Small intestine (tissue), 16 donors: ENCODE measurements at places on chromosomes 3 and 15.

DNA sequence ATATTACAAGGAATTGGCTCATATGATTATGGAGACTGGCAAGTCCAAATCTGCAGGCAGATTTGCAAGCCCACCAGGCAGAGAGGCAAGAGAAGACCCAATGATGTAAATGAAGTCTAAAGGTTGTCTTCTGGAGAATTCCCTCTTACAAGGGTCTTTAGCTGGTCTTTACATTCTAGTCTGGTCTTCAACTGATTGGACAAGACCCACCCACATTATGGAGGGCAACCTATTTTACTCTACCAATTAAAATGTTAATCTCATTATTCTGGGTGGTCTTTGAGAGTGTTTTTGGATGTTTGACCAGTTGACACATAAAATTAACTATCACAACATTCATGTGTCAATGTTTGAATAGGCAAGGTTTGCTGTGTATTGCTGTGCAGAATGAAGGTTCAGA lies 28.0 kb upstream of the ATP11B start:
- DNase-seq: no peak

DNA sequence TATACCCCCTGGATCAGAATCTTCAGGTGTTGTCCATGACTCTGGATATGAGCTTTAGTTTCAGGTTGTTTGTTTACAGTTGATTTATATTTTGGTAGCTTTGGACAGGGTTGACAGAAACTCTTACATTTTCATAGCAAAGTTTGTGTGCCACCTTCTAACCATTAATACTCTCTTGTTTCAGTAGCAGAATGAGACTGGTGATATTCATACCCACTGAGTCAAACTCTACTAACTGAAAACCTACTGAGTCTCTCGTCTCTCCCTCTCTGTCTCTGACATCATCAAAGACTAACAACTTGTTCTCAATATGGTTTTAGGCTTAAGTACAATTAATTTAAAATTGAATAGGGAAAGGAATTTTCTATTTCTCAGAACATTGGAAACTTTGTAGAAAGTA lies 282.3 kb downstream of the CNTN6 start:
- no peak for DNase-seq

DNA sequence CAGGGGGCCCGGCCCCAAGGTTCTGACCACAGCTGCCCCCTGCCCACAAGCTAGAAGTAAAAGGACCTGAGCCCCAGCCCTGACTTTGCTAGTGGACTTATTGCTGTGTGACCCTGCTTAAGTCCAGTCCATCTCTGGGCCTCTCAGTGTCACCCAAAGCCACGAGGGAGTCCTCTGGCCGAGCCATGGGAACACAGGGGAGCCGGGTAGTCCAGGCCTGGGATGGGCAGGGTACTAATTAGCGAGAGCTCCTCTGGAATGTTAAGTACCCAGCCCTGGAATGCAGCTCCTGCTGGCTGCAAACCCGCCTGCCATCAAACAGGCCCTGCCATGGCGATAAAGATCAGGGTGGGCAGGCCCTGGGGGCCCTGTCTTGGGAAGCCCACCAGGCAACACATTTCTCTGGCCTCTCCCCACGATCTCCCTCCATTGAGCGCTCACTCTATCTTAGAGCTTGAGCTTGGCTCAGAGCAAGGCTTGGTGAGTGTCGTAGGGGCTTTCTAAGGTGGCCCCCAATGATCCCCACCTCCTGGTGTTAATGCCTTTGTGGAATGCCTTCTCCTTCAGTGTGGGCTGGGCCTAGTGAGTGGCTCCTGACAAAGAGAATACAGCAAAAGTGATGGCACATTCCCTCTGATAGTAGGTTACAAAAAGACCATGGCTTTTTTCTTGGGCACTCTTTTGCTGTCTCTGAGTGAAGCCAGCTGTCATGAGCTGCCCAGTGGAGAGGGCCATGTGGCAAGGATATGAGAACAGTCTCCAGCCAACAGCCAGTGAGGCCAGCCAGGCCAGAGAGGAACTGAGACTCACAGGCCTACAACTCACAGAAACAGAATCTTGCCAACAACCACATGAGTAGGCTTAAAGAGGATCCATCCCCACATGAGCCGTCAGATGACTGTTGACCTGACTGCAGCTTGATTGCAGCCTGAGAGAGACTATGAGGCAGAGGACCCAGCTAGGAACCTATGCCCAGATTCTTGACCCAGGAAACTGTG lies 133.1 kb downstream of the SMAD6 start:
- no peak for DNase-seq

DNA sequence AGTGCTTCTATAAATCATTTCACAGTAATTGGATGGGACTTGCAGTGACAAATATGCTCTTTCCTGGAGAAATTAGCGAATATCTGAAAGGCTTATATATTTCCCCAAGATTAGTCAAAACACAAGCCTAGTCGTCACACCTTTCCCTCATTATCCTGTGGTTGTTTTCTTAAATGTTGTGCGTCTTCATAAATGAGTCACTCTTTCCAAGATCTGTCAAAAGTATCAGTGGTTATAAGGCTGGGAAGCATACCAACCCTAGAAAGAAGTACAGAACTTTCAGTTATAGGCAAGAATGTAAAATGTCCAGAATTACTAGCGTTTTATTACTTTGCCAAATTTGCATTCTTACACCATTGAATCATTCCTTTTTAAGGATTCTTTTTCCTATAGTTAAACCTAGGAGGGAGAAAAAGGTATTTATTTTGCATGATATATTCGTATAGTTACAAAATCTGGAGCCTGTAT lies 33.6 kb downstream of the TMEM212 start:
- DNase-seq: no peak

- no peak for DNase-seq
Observed at GRCh38 chr3:186127463-186127862, 18.6 kb upstream of the ETV5 start.

DNA sequence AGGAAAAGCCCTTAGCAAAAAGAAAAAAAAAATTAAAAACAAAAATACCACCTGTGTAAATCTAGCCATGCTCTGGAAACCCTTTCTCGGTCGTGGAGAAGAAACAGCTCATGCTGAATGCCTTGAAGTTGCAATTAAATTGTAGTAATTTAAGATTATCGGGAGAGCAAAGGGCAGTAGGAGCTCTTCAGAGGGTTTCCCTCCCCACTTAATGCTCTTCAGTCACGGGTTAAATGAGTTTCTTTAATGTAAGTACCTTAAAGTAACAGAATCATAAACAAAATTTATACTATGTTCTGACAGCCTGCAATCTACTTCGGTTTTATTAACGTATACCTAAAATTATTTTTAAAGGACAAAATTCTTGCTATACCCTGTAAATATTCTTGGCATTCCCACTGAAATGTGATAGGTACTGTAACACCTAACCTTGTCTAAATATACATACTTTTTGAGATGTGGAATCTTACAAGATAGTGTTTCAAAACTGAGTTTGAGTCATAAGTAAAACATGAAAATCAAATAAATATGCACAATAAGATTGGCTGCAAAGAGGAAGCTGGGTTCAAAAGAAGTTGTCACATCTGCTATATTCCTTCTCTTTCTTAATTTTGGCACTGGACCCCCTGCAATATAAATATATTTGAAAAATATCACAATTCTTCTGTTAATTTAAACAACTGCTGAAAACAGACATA lies 5.3 kb downstream of the FOXP1 start:
- DNase-seq: peak; percentile 69

- DNase-seq: no peak
Observed at GRCh38 chr3:107458871-107459270, 63.9 kb upstream of the BBX start.

DNA sequence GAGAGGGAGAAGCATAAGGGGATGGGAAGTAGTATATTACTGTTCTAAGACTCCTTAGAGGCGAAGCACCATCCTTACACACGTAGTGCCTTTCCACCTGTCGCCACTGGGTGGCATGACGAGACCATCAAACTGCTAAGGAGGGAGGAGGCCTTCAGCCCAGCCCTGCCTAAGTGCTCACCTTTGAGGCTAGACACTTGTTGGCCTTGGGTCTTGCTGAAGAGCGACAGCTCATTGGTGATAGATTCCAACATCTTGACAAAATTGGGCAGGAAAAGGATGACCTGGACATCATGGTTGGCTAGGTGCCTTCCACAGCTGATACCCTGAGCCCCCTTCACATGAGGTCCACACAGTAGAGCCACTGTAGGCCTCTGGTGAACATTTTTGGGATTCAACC lies 19.6 kb downstream of the CLK3 start:
- peak; percentile 77 for DNase-seq

DNA sequence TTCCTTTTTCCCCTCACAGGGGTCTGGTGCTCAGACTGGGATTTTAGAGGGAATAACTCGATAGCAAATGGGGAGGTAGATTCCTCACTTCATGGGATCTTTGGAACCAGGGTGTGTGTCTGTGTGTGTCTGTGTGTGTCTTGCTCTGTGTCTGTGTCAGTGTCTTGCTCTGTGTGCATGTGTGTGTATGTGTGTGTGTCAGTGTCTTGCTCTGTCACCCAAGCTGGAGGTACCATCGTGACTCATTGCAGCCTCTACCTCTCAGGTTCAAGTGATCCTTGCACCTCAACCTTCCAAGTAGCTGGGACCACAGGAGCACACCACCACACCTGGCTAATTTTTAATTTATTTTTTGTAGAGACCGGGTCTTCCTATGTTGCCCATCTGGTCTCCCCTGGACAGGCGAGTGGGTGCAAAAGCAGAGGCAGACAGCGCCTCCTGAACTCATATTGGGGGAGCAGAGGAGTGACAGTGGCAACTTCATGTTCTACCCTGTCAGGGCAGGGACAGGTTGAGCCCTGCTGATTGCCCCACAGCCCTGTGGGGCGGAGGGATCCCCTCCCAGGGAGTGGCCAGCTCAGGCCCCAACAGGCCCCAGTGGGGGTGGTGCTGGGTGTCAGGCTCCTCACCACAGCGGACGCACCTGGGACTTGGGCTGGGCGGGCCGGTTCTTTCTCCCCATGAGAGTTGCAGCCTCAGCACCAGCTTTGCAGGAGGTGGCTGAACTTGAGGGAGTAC lies 10.4 kb upstream of the SEMA4B start:
- DNase-seq: peak; percentile 84

DNA sequence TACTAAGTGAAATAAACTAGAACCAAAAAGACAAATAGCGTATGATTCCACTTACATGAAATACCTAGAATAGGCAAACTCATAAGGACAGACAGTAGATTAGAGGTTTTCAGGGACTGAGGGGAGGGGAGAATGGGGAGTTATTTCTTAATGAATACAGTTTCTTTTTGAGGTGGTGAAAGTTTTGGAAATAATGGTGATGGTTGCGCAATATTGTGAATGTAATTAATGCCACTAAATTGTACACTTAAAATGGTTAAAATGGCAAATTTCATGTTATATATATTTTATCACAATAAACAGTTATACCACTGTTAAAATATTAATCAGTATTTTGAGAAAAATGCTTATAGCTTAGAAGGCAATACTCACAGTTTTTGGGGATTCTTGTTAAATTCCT lies 11.0 kb downstream of the UBE2E1 start:
- DNase-seq: no peak

DNA sequence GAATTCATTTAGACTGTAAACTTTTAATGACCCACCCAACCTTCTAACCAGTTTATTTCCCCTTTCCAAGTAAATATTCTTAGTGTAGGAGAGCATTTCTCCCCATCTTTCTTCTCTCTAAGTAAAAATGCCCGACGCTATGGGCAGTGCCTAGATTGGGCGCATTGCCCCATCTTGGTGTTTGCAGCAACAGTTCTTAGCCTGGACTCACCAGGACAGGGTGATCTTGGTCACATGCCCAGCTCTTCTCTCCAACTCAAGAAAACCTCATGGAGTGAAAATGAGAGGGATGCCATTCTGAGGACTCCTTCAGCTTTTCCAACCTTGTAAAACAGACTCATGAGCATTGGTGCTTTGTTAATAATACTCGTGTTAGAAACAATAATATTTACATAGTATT lies 76.7 kb downstream of the GHSR start:
- DNase-seq: no peak

- DNase-seq: no peak
Observed at GRCh38 chr3:11050666-11051323, 58.2 kb downstream of the SLC6A1 start.

DNA sequence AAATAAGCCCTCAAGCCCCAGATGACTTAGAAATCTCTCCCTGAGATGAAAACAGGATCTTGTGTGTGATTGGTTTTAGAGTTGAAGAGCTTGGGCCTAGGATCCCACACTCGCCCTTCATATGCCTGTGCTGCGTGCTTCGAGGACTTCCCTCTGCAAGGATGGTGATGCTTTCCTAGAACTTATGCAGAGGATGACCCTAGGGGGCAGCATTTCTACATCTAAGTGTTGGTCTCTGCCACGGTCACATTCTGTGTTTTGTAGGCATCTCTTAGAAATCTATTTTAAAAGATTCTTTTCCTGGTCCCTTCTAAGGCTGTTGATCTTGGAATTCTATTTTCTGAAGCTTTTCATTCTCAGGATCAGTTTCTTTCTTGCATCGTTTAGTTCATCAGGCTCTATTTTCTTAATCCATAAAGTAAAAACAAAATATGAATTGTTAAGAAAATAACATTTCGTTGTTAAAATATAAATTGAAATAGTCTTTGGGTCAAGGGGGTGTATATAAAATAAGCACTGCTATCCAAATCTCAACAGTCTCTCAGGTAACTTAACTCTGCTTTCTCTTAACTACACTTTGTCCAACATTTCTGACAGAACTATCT lies 45.7 kb downstream of the WDR76 start:
- DNase-seq: peak; percentile 61

- no peak for DNase-seq
Observed at GRCh38 chr15:26968806-26969205, 2.2 kb upstream of the GABRG3 start.

DNA sequence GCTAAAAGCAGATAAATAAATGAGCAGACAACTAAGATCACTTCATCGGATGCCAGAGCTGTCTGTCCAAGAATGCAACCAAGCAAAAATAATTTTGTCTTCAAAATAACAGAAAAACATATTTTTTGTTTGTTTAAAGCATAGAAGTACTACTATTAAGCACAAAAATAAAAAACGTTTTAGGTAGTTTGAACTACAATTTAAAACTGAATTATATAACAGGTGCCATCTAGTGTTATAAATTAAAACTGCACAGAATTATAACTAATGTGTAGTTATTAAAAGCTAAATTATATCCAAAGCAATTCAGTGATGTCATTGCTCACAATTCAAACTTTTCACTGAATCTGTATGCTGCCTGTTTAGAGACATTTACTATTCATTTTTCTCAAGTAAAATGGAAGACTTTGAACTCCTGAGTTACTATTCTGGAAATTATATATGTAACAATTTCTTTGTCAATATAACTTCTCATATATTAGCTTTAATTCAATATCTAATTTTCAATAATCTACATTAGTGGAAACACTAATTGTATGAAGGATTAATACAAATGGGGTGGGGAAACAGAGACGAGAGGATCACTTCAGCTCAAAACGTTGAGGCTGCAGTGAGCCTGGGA lies 29.5 kb downstream of the LINS1 start:
- peak; percentile 11 for DNase-seq

DNA sequence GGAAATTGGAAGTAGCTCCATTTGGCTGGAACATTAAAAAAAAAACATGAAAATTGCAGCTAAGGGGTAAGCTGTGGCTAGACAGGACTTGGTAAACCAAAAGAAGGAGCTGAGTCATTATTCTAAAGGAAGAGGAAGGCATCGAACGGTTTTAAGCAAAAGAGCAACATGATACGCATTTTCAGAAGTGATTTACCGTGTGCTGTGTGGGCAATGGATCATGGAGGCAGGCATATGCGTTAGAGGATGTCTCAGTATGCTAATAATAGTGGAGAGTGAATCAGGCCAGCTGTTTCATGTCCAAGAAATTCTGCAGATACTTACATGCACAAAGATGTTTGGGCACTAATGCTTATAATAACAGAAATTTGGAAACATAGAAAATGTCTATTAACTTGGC lies 409.1 kb upstream of the ATP11B start:
- no peak for DNase-seq
